CD4-positive, CD25-positive, alpha-beta regulatory T cell (primary cell): ENCODE measurements at places on chromosomes 5 and 9.

DNA sequence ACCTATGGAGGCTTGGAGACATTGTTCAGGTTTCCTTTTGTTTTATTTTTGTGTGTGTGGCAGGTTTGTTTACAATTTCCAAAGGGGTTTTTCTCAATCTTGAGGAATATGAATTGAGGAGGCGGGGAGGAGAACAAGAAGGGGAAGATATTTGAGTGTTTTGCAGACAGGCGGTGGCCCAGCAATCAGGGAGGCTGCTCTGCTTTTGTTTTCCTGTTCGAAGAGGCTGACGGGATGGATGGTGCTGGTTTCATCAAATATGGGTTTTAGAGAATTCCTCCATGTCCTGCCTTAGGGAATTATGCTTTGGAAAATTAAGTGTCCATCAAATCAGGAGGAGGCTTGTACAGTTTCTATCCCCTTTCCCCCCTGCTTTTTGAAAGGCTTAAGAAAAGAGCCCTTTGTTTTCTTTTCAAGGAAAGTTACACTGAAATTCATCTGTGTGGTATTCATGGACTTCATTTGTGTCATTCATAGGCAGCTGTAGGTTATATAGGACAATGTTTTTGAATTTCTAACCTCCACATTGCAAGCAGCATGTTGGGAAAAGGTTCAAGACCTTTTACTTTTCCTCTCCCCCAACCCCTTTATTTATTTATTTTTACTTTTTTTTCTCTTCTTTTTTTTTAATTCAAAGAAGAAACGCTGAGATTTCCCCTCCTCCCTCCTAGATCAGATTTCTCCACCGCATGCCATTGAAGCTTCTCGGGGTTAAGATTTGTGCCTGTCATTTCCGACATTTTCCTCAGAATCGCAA, 107.4 kb downstream of the ZNF462 start:
- no peak for DNase-seq

GRCh38 chr5:90112033-90112692, 297.4 kb downstream of the CETN3 start:
- no peak for DNase-seq

DNA sequence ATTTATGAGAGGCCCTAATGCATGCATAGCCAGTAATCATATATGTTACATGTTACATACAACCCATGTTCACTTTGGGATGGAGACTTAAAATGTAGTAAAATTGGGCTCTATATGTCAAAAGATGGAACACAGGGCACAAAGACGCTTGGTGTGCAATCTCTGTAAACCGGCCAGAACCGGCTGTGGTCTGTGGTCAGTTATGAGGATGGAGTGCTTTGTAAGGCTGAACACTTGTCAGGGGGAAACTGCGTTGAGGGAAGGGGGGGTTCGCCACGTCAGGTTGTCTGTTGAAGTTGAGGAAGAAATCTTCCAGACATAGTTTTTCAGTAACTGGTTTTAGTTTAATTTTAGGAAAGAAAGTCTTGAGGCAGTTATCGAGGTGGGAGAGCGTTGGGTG, 2.7 kb upstream of the CKMT2 start:
- DNase-seq = no peak

DNA sequence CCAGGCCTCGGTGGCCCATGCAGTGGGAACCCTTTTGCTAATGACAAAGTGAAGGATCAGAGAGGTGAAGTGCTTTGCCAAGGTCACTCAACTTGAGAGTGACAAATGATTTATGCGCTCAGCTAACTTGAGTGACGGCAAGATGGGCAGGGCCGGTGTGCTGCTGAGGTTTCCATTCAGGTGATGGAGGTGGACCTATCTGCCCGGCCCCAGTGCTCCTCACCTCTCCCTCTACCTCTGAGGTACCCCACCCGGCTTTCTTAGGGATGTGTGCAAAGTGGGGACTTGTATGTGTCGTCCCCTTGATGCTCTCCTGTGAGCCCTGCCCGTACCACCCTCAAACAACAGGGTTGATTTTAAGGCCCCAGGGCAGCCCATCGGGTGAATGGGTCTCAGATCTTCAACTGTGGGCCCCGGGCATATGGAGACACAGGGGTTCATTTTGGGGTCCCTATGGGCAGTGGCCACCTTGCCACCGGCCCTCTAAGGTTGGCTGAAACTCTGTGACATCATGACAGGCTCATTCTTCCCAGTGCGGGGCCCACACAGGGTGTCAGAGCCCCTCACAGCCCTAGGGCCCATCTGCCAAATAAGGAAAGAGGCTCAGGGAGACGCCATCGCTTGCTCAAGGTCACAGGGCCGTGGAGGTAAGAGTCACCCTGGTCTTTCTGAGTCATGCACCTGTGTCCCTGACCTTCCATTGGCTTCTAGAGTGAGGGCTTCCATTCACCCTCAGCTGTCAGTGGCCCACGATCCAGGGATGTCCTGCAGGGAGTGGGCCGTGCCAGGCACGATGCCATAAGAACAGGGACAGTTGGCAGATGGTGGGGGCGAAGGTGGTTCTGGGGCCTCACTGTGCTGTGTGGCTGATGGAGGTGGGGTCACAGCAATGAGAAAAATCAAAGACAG, 170.6 kb upstream of the MVB12B start:
- DNase-seq = no peak

DNA sequence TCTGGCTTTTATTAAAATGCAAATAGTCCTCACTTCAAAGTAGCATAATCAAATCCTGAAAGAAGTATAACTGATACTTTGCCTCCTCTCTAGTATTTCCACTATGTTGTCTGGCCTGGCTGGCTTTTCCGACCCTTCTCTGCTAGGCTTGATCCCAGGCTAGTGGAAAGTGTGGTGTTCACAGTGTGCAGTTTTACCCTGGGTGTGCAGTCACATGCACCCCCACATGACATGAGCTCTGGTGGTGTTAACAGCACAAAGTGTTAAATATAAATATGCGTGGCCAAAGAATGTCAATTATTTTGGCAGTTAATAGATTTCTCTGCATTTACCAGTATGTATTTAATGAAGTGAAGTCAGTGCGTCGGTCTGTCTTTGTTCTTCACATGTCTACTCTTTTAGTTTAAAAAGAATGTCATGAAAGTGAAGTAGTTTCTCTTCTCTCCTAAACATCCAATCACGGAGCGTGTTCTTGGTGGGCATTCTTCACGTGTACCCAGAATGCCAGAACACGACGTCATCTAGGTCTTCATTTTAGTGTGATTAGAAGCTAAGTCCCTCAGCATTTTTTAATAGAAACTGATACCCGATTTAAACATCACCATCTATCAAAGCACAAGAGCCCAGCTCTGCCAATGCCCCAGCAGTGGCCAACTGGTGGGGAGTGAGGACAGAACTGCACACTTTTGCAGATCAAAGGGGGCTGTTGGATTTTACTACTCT, 286.4 kb downstream of the FANCC start:
- DNase-seq = no peak

DNA sequence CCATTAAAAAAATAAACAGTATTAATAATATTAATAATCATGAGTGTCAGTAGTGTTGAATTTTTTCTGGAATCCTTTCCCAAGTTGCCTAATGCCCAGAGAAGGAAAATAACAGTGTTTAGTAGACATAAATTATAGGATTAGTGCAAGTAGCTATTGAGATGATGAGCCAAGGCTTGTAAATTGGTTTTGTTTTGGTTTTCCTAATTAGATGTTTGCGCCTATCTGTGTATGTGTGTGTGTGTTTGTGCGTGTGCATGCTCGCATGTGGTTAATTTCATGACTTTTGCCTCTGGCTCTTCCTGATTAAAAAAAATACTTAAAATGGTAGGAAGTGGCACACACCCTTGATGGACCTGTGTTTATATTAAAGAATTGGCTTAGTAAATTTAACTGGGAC, 55.4 kb downstream of the FXN start:
- DNase-seq = no peak

GRCh38 chr5:159149085-159149484, 49.4 kb upstream of the EBF1 start:
- no peak for DNase-seq

DNA sequence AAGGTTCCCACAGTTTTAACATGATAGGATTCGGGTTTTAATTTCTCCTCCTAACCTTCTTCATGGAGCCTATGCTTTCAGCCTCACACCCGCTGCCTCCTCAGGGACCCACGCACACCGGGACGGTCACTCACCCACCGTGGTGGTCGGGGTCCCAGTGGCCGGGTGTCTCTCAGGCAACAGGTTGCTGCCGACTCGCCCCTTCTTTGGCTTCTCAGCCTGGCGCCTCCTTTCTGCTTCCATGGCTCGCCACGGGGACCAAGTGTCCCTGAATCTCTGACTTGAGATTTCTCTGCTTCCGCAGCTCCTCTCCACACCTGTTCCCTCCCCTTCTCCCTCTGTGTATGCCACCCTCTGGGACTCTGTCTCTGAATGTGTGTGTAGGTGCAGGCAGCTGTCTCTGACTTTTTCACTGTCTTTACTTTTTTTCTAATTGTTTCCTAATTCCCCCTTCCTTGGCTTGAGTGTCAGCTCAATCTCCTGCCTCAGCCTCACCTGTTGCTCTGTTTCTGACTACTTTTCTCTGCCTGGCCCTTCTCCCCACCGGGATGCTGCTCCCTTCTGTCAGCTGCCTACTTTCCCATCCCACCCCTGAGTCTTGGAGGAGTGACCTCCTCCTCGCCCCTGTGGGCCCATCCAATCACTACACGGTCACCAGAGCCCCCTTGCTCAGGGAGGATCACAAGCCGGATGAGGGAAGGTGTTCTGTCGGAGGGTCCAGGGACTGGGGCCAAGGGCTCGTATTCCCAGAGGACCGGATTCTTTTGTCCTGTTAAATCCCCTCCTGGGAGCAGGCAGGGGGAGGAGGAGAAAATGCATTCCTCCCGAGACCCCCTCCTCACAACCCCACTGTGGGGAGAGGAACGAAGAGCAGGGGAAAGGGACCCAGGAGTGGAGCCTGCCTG, at the start of gene PROP1:
TSS of gene PROP1 (minus strand) at position 552 of the 905 bp plus-strand sequence. CDS start at position 243, 309 bp downstream.
- no peak for DNase-seq

GRCh38 chr9:97560851-97561250, 59.4 kb downstream of the TMOD1 start:
- no peak for DNase-seq

DNA sequence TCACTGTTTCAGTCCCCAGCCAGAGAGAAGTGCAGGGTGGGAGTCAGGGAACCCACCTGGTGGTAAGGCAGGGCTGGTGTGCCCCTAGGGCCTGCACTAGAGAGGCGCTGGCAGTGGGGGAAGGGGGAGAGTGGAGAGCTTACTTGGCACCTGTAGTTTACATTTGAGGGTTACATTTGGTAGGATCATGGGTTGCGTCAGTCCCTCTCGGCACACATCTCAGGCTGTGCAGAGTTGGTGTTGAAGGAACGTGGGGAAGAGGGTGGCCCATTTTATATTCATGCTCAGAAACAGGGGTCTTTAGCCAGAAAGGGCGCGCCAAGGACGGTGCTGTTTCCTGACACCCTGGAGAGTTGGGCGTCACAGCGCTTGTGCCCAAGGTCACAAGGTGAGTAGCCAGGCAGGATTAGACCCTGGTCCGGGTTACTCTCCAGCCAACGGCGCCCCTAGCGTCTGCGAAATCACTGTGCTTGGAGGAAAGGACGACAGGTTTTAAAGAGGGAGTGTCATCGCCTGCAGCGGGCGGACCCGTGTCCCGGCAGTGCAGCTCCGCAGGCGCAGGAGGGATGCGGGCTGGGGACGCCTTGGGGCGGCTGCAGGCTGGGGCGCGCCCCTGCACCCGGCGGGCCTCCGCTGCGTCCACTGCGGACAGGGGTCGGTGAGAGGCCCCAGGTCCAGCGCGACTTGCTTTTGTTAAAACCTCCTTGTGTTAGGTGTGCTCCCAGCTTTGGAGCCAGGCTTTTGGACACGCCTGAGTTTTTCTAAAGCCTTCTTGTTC, 272.6 kb downstream of the FANCC start:
- DNase-seq = no peak

DNA sequence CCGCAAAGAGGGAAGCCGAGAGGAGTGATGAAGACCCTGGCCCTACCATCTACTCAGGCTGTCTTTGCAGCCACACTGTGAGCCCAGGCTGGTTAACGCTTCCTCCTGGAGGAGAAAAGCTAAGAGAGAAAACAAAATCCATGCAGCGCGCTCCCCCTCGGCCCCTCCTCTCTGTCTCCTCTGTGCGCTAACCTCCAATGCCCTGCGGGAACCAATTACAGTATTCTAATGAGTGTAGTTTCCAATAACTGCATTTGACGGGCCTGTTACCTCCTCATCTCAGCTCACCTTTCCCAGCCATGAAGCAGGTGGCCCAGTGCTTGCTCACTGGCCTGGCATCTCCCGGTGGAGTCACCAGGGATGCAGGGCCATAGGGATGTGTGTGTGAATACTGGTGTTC, 565.5 kb downstream of the EBF1 start:
- no peak for DNase-seq

GRCh38 chr9:30078195-30078594, 2306.2 kb upstream of the ACO1 start:
- DNase-seq = peak; percentile 0

- DNase-seq = no peak
Measured at GRCh38 chr5:117943541-117943940, 1044.8 kb downstream of the DTWD2 start.

DNA sequence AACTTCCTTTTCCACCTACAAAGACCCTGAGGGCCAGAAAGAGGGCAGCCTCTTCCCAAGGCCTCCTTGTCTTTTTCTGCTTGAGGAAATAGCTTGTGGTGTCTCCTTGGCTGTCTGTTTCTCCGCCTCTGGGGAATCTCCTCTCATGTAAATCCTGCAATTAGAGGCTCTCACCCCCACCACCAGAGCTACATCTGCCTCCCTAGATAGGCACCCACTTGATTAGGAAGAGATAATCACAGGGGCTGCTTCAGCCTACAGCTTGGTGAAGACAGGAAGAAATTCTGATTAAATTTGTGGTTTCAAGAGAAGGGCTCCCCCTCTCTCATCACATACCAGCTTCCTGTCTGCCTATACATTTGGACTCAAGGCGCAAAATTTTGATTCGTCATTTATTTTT, 75.6 kb downstream of the TLR4 start:
- DNase-seq = no peak

- no peak for DNase-seq
Measured at GRCh38 chr5:119031905-119032304, 39.0 kb upstream of the DMXL1 start.

DNA sequence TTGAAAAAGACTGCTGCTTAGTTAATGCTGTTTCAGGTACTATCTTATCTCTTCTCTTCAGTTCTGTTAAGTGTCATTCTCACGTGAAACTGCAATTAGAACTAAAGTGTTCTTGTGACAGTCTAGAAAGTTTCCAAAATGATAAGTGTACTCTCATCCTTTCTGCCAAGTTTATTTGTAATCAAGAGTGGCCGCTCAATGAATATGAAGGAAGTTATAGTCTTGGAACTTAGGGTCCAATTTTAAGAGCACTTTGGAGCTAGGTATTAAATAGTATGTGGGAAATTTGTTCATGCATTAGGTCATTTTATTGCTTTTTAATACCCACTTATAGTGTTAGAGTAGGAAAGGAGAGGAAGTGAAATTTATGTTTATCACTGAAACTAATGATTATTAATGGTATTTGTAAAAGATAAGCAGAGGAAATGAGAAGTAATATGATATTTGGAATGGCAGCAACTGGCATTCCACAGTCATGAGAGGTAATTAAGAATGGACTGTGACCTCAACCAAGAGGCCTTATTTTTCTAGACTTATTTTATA, 20.4 kb downstream of the XRCC4 start:
- DNase-seq = no peak

- no peak for DNase-seq
Measured at GRCh38 chr5:113202287-113202686, 225.7 kb downstream of the DCP2 start.
